CD8-positive, alpha-beta memory T cell (primary cell): ENCODE measurements at places on chromosomes 12 and 14. TPM values are rescaled to one million over a fixed set of nuclear protein-coding genes. Genes with fewer than 3 reads are reported as not detected.

Gene CIROP
- total RNA-seq, result not detected

Gene TMPRSS12
- total RNA-seq, result not detected

Gene ACVR1B
- total RNA-seq, result 8.7 TPM

Gene NOVA1
- total RNA-seq, result not detected

Gene SDR9C7
- not detected for total RNA-seq

Gene HRK
- not detected for total RNA-seq

DNA sequence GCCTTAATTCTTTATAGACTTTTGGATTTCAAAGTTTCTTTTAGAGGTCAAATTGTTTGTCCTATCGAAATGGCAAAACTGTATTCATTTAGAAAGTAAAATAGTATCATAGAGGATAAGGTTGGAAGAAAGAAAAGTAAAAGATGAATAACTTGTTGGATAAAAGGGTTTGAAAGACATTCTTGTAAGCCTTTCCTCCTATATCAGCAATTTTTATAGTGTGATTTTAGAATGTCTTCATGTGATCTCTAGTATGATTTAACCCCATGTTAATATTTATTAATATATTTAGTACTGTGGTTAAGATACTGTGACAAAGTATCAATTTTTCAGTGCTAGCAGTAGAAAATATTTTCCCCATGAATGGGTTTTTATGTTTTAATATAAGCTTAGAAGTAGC lies 4.5 kb downstream of the ARF6 start:
- H3K27me3 ChIP-seq, result no peaks in the 10 kb centered on the region
- DNase-seq, result no peak
- peak overlapping the region; percentile 43 for H3K27ac ChIP-seq
- peaks cover 40% of the 10 kb centered on the region for H3K4me1 ChIP-seq

DNA sequence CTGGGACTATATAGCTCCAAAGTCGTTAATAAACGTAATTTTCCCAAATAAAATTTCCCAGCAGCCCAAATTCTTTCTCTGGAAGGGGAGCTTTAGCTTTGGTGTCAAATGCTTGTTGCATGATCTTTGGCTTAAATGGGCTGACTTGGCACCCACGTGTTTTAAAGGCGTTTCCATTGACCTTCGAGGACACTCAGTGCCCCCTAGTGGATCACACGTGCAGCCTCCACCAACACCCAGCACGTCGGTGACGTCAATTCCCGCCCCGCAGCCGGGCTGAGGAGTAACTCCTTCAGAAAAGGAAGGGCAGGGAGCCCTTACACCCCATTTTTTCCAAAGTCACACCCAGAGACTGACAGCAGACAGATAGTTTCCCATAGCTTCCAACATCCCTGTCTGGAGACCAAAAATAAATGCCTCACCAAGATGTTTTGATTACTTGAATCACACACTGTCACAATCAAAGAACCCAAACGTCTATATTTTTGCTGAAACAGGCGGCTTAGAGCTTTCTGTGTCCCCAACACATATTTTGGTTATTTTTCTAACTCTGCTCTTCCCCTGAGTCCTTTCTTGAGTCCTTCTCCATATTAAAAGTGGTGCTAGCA lies 707.9 kb downstream of the AACS start:
- H3K4me3 ChIP-seq, result no peak overlapping the region
- H3K27ac ChIP-seq, result no peak overlapping the region
- H3K36me3 ChIP-seq, result no peaks in the 10 kb centered on the region
- no peaks in the 10 kb centered on the region for H3K4me1 ChIP-seq
- DNase-seq, result no peak

DNA sequence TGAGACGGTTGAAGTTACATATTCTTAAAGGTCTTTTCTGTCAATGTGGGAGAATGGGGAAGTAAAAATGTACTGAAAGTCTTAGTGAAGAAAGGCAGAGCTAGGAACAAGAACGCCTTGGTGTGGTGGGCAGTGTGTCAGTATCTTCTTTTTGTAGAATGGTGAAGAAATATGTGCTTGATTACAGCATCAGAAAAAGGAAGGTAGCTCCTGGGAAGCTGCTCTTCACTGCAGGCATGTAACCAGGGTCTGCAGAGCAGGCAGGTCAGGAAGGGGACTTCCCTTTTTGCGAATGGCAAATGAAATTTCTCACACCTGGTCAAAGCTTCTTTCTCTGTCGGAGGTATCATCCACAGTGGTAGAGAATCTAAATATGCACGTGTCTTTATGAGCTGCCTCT lies 226.2 kb downstream of the ADAMTS20 start:
- no peaks in the 10 kb centered on the region for H3K36me3 ChIP-seq
- DNase-seq, result no peak
- no peak overlapping the region for H3K4me3 ChIP-seq
- no peaks in the 10 kb centered on the region for H3K27me3 ChIP-seq
- no peak overlapping the region for H3K27ac ChIP-seq

GRCh38 chr14:102066041-102066451 lies 20.8 kb downstream of the HSP90AA1 start:
- no peaks in the 10 kb centered on the region for H3K4me1 ChIP-seq
- H3K27me3 ChIP-seq, result no peaks in the 10 kb centered on the region
- H3K36me3 ChIP-seq, result no peaks in the 10 kb centered on the region
- no peak for DNase-seq
- H3K4me3 ChIP-seq, result no peak overlapping the region

- no peaks in the 10 kb centered on the region for H3K27me3 ChIP-seq
- no peak overlapping the region for H3K4me3 ChIP-seq
- no peak overlapping the region for H3K27ac ChIP-seq
- no peaks in the 10 kb centered on the region for H3K4me1 ChIP-seq
Measured at GRCh38 chr12:87812030-87812429, 217.2 kb downstream of the C12orf50 start.

- no peak overlapping the region for H3K27ac ChIP-seq
- DNase-seq, result no peak
- no peaks in the 10 kb centered on the region for H3K4me1 ChIP-seq
- H3K27me3 ChIP-seq, result no peaks in the 10 kb centered on the region
- no peaks in the 10 kb centered on the region for H3K36me3 ChIP-seq
Measured at GRCh38 chr14:37094502-37094901, 77.9 kb downstream of the SLC25A21 start.

- H3K4me3 ChIP-seq, result no peak overlapping the region
- H3K36me3 ChIP-seq, result no peaks in the 10 kb centered on the region
- no peaks in the 10 kb centered on the region for H3K4me1 ChIP-seq
- H3K27ac ChIP-seq, result no peak overlapping the region
- no peaks in the 10 kb centered on the region for H3K27me3 ChIP-seq
Measured at GRCh38 chr12:50246873-50247612, 36.3 kb downstream of the LIMA1 start.

DNA sequence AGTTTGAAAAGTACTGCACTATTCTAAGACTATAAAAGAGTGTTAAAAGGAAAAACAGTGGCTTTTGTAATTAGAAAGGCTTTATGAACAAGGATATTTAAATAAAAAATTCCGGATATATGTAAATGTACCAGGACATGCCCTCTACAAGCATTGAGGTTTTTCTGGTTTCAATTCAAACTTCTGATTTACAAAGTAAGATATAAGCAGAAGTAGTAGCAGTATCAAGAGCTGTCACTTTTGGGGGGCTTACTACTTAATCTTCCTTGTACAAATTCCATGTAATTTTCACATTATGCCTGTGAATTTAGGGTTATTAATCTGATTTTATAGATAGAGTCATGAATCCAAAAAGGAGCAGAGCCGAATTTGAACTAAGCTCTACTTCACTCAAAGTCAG lies 170.3 kb upstream of the ATP2B1 start:
- no peaks in the 10 kb centered on the region for H3K36me3 ChIP-seq
- H3K27ac ChIP-seq, result no peak overlapping the region
- DNase-seq, result no peak
- H3K4me3 ChIP-seq, result no peak overlapping the region
- peaks cover 42% of the 10 kb centered on the region for H3K4me1 ChIP-seq
- H3K27me3 ChIP-seq, result no peaks in the 10 kb centered on the region

- H3K36me3 ChIP-seq, result peaks cover 23% of the 10 kb centered on the region
- H3K27ac ChIP-seq, result no peak overlapping the region
- H3K4me3 ChIP-seq, result no peak overlapping the region
- H3K27me3 ChIP-seq, result no peaks in the 10 kb centered on the region
- DNase-seq, result peak; percentile 22
Measured at GRCh38 chr12:112198120-112198733, 72.9 kb downstream of the TRAFD1 start.

DNA sequence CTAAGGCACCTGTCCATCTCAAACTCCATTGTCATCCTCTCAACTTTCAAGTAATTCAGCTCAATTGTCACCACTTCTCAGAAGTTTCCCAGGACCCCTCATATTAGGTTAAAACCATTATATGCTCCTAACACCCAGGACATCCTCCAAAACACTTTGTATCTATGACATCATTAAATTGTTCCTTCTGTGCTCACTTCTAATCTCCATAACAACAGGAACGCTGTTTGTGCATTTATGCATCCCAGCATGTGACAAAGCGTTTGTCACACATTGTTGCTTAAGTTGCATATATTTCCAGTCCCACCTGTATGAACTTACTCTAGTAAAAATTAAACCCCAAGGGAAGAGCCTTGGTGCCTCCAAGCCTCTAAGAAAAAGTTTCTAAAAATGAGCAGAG lies 133.9 kb downstream of the TBX5 start:
- no peak overlapping the region for H3K27ac ChIP-seq
- H3K4me1 ChIP-seq, result no peaks in the 10 kb centered on the region
- H3K27me3 ChIP-seq, result peaks cover 3% of the 10 kb centered on the region
- no peak for DNase-seq
- H3K4me3 ChIP-seq, result no peak overlapping the region

DNA sequence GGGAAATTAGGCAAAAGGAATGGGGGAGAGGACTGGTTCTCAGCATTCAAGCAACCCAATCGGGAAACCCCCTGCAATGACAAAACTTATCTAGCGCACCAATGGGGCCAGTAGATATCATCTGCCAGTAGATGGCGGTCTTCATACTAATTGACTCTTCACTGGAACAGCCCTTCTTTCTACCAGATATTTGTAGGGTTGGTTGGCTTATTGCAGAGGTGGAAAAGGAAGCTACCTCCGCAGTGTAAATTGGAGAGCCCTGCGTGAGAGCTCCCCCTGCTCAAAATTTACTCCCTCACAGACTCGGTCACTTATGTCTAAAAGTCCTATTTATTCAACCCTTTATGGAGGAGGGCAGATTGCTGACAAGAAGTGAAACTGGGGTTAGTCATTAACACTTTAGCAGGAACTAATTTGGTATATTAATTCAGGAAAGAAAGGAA lies 166.1 kb upstream of the CCND2 start:
- H3K36me3 ChIP-seq, result no peaks in the 10 kb centered on the region
- H3K27me3 ChIP-seq, result peaks cover 4% of the 10 kb centered on the region
- H3K4me3 ChIP-seq, result no peak overlapping the region
- H3K4me1 ChIP-seq, result peaks cover 4% of the 10 kb centered on the region
- peak; percentile 62 for DNase-seq

GRCh38 chr12:14988035-14988434 lies 15.2 kb downstream of the PDE6H start:
- H3K4me1 ChIP-seq, result peaks cover 11% of the 10 kb centered on the region
- no peaks in the 10 kb centered on the region for H3K27me3 ChIP-seq
- no peak for DNase-seq
- H3K4me3 ChIP-seq, result no peak overlapping the region
- no peak overlapping the region for H3K27ac ChIP-seq

DNA sequence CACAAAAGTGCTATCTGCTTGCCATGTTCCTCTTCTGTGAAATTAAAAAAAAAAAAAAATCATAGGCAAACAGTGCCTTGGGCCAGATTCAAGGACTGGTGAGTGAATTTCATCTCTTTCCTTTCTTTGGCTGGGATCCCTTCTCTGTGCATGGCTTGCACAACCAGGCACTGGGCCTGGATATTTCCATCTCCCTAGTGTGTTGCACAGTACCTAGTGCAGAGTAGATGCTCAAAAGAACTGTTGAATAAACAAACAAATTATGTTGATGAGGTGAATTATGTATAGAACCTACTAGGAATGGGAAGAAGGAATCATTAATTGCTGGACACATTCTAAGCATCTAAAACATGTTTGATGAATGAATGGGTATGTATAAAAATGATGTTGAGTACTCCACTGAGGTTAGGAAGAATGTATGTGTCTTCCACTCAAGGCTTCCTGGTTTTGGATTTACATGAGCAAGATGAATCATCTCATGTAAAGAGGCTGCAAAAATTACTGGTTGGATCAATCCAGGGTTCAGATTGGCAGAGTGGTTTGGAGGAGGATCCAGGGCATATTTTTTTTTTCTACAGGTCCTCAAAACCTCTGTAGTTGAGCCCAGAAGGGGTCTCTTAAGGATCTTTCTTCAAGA lies 93.2 kb downstream of the EMP1 start:
- no peaks in the 10 kb centered on the region for H3K36me3 ChIP-seq
- H3K27ac ChIP-seq, result no peak overlapping the region
- DNase-seq, result no peak
- no peaks in the 10 kb centered on the region for H3K4me1 ChIP-seq

DNA sequence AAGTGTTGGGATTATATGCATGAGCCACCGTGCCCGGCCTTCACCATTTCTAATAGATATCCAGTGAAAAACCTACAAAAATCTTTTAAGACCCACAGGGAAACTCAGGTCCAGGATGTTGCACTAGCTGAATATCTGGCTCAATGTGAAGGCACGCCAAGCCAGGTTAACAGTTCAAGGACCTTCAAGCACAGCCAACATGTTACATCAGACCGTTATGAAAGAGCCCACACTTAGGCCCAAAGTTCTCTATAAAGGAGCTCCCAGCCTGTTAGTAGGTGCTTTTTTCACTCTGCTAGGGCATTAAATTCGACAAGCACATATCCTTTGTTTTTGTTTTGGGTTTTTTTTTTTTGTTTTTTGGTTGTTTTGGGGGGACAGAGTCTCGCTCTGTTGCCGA lies 69.0 kb downstream of the OTX2 start:
- no peaks in the 10 kb centered on the region for H3K36me3 ChIP-seq
- no peak overlapping the region for H3K4me3 ChIP-seq
- DNase-seq, result no peak
- H3K4me1 ChIP-seq, result no peaks in the 10 kb centered on the region
- H3K27ac ChIP-seq, result no peak overlapping the region

GRCh38 chr12:49893753-49894750 lies 9.6 kb downstream of the FAIM2 start:
- H3K4me1 ChIP-seq, result no peaks in the 10 kb centered on the region
- H3K27me3 ChIP-seq, result no peaks in the 10 kb centered on the region
- no peak overlapping the region for H3K27ac ChIP-seq
- no peak for DNase-seq
- H3K36me3 ChIP-seq, result no peaks in the 10 kb centered on the region
